Activated CD4-positive, alpha-beta T cell treated with anti-CD3 and anti-CD28 coated beads for 1 hour (primary cell): ENCODE measurements at places on chromosomes 6 and 20.

DNA sequence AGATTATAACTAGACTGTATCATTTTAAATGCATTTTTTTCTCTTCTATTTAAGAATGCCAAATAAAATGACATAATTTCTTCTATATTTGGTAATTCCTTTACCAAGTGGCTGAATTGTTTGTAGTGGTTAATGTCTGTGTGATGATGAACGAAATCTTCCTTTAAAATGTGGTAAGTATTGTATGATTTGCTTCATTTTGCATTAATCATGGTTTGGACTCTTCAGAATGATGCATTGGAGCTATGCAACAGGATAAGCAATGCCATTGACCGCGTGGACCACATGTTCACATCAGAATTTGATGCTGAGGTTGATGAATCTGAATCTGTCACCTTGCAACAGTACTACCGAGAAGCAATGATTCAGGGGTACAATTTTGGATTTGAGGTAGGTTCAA, 99.6 kb downstream of the MAP3K4 start:
- DNase-seq: no peak

GRCh38 chr6:119552021-119552420, 202.5 kb upstream of the MAN1A1 start:
- no peak for DNase-seq

GRCh38 chr6:129448965-129449364, 261.0 kb downstream of the ARHGAP18 start:
- DNase-seq: no peak

DNA sequence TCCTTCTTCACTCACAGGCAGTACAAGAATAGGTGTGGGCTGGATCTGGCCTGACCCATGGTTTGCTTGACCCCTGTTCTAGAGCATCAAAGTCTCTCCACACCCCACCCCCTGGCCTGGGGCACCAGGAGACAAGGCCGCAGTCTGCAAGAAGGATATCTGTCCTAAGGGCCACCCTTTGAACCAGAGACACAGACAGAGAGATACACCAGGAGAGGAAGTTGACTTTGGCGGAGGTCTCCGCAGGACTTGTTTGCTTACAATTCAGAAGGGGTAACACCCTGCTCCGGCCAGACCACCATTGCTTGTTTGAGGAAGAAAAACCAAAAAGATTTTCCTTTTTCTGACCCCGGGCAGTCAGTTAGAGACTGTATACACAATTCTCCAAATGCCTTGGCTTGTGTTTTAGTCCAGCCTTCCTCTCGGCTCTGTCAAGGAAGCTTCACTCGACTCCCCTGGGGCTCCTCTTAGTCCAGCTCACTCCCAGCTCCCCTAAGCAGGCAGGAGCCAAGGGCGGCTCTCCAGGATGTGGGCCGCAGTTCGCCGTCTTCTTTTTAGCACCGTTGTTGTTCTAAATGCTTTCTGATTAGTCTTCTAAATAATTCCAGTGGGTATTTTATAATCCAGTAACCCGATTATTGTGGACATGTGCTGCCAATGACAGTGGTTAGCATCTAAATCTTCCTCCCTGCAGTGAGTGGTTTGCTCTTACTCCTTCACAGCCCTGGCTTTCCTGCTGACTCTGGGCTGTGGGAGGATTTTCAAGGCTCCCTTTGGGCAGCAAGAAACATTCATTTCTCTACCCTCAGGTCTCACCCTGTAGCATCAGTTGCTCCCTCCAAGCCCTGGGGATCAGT, 58.6 kb upstream of the MRPS10 start:
- DNase-seq: no peak

DNA sequence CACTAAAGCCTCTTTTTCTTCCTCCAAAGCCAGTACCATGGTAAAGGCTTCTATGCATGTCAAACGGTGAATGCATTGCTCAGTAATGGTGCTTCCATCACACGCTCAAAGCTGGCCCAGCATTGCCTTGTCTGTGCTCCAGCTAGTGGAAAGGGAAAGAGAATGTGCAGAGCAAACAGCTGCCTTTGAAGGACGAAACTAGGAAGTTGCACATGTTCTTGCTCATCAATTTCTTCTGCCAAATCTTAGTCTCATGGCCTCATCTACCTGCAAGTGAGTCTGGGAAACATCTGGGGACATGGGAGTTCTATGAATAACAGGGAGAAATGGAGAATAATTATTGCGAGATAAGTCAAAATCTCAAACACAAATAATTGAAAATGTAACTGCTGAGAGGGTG, 216.5 kb upstream of the SSTR4 start:
- no peak for DNase-seq

- DNase-seq: no peak
Measured at GRCh38 chr6:80637312-80637711, 530.8 kb downstream of the BCKDHB start.

- no peak for DNase-seq
Measured at GRCh38 chr6:11358904-11359830, 126.7 kb upstream of the NEDD9 start.

DNA sequence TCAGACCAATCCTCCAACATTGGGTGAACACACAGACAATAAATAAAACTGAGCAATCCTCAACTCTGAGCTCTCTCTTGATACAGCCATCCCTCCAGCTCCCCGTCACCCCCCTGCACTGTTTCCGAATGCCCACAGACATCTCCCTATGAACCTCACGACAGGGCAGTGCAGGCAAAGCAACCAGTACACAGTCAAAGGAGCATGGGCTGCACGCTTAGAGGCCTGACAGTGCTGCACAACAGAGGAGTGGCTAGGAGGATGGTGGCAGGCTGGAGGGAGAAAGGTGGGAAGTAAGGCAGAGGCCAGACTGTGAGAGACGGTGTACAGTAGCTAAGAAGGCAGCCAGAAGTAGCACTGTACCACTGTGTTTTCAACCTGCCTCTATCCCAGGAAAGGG, 24.0 kb downstream of the FYN start:
- no peak for DNase-seq

- DNase-seq: no peak
Measured at GRCh38 chr6:147906361-147906760, 397.9 kb downstream of the SAMD5 start.

- DNase-seq: no peak
Measured at GRCh38 chr20:53943522-53944291, 126.7 kb downstream of the BCAS1 start.
